ENCODE measurements at places on chromosomes 5 and 9.

DNA sequence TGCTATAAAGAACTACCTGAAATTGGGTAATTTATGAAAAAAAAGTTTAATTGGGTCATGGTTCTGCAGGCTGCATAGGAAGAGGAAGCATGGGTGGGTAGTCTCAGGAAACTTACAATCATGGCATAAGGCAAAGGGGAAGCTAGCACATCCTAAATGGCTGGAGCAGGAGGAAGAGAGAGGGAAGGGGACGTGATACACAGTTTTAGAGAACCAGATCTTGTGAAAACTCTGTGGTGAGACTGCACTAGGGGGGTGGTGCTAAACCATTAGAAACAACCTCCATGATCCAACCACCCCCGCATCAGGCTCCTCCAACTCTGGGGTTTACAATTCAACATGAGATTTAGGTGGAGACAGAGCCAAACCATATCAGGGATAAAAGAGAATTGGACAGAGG is 624.2 kb downstream of the PRR16 start:
- DNase-seq = peak; percentile 58

DNA sequence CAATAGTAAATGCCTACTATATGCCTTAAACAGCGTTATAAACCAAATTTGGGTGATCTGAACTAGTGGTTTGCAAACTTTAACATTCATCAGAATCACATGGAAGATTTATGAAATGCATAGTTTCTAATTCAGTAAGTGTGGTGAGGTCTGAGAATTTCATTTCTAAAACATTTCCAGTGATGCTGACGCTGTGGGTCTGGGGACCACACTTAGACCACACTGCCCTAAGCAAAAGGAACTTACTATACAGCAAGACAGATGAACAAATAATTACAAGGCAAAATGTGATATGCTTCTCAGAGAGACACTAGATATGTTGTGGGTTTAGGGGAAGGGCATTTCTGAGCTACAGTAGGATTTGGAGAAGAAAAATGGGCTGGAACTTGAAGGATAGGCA is 72.6 kb downstream of the OXCT1 start:
- no peak for DNase-seq

DNA sequence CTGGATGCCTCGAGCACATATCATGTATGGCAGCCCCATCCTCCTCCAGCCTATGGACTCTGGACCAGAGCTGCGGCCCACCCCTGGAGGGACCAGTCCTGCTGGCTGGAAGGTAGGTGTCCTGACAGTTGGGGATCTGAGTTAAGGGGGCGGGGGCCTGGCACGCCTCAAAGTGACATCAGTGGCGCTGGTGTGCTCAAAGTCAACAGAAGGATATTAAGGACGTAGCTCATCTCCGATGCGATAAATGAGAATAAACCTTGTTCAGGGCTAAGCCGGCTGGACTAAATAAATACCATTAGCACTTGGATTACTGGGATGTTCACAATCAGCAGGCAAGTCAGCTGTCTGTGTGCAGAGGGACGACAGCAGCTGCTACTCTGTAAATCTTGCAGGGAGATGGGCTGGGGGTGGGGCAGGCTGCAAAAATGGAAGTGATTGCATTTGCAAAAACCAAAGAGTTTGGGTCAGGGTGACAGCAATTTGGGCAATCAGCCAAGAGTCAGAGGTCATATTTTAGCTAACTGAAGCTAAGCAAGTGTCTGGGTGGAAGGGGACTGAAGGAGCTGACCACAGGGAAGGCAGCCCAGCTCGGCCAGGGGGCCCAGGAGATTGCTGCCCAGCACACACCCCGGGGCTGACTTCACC is 80.0 kb upstream of the LRRTM2 start:
- no peak for DNase-seq

- no peak for DNase-seq
Observed at GRCh38 chr5:83583859-83584258, 112.3 kb downstream of the VCAN start.

DNA sequence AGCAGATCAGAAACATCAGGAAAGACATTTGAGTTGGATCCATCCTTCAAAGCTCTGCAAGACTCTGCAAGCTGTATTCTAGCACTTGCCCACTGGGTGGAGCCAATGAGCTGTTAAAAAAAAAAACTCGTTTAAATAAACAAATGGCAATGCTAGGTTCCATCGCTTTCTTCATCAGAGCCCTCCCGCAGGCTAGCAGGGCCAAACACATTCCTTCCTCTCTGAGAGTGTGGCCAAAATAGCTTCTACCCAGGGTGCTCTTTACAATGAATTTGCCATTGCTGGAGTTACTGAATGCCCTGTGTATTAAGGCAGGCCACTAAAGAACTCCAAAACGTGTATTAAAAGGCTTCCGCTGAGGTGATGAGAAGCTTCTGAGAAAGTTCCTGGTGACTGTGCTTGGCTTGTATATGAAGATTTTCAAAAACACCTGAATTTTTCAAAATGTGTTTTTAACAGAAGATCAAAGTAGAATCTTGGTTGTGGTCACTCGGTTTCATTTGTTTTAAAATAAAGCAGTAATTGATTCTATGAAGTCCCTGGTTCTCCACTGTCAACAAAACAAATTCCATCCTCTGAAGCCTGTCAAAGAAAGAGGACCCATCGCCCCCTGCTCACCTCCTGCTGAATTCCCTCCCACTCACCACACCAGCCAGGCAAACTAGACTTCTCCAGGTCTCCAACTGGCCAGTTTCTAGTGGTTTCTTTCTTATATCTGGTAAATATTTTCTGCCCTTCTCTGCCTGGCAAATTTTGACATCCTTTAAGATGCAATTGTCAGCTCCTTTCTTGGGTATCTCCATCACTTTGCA is 36.5 kb upstream of the EQTN start:
- peak; percentile 53 for DNase-seq

DNA sequence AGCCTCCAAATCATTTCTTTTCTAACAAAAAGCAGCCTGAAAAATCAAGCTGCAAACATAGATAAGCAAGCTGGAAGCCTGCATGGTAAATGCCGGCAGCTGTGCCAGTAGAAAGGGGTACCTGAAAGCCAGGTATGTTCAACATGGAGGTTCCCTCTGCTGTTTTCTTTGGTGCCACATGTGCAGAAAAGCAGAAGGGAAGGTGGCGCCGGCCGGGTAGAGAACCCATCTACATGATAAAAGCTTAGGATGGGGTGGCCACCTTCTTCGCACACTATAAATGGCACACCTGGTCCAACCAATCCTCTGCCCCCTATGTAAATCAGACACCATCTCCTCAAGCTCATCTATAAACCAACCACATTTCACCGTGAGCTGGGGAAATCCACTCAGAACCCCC is 268.9 kb upstream of the IRX2 start:
- DNase-seq = no peak

- peak; percentile 64 for DNase-seq
Observed at GRCh38 chr5:147391781-147392180, 118.1 kb downstream of the DPYSL3 start.

DNA sequence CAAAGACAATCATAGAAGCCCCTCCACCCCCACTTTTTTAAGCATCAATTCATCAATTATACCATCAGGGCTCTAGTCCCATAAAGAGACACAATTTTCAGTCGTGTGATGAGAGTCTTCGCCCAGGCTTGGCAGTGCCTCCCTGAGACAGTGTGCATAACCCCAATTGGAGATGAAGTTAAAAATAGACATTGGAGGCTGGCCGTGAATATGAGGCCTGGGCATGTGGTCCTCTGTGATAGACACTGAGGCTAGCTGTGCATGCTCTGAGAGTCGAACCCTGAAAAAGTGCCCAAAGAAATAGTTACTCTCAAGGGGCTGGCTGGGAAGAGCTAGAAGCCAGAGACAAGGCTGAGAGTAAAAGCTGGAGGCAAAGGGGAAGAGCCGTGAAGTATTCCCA is 248.6 kb upstream of the NR4A3 start:
- DNase-seq = no peak

DNA sequence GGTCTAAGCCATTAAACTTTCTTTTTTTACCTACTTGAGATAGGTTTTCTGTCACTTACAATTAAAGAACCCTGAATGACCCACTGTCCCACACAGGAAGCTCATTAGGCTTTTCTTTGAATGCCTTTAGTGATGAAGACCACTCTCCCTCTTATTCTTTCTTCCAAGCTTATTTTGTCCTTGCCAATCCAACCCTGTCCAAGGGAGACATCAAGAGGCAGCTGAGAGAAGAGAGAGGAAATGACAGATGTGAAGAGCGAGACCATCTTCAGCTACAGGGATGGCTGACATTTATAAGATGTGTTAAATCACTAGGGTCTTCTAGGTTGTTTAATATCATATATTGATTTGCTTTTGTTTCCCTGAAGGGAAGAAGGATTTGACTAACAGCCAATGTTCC is 133.5 kb downstream of the FAM114A2 start:
- no peak for DNase-seq

- DNase-seq = no peak
Observed at GRCh38 chr5:8685704-8686103, 816.8 kb downstream of the MTRR start.

GRCh38 chr5:3226196-3226920 is 369.3 kb upstream of the IRX1 start:
- DNase-seq = no peak

- DNase-seq = no peak
Observed at GRCh38 chr5:123265551-123265950, 157.7 kb downstream of the CEP120 start.

- DNase-seq = no peak
Observed at GRCh38 chr9:89036383-89036782, 45.1 kb downstream of the S1PR3 start.

DNA sequence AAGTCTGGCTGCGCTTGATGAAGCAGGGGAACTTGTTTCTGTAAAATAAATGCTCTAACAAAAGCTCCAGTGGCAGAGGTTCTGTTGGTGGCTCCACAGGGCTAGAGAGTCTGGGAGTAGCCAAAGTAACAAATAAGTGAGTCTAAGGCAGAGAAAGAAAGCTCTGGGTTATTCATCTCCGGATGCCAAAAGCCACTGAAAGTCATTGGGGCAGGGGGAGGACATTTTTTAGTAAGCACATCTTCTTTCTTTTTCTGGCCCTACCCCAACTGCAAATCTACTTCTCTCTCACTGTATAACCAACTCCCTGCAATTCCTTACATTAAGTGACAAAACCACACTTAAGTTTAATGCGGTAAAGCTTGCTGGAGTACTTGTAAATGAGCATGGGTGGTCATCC is 141.6 kb downstream of the INSYN2B start:
- DNase-seq = no peak

- no peak for DNase-seq
Observed at GRCh38 chr5:160475864-160476438, 54.3 kb downstream of the PTTG1 start.

GRCh38 chr9:116870566-116870965 is 183.5 kb downstream of the TRIM32 start:
- DNase-seq = no peak

DNA sequence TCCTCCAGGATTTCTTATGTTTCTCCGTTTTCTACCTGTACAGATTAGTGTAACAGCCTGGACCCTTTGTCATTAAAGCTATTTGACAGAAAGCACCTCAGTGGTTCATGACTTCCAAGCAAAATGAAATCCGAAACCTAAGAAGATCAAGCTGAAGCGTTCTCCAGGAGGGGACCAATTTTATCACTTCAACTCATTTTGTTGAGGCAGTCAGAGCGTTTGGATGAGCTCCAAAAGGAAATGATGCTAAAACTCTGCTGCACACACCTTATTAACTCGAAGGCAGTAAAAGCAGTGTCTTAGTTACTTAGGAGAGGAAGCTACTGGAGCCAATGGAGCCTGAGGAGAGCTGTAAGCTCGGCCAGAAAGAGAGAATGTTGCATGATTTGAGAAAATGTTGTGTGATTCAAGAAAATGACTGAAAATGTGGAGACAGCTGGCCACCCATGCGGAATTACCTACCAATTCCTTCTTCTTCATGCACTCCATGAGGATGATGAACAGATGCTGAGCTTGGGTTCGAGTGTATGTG is 346.7 kb upstream of the KLF9 start:
- no peak for DNase-seq

- DNase-seq = no peak
Observed at GRCh38 chr9:28471261-28471660, 898.0 kb upstream of the C9orf72 start.

DNA sequence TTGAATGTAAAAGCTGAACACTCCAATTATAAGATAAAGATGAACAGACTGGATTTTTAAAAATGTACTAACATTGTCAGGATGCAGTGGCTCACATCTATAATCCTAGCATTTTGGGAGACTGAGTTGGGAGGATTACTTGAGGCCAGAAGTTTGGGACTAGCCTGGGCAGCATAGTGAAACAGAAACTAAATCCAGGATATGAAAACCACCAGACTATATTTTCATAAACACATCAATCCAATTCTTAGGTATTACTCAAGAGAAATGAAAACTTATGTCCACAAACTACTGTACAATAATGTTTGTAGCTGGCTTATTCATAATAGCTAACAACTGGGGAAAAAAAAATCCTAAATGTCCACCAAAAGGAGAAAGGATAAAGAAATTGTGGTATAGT is 26.8 kb upstream of the NAA35 start:
- no peak for DNase-seq

DNA sequence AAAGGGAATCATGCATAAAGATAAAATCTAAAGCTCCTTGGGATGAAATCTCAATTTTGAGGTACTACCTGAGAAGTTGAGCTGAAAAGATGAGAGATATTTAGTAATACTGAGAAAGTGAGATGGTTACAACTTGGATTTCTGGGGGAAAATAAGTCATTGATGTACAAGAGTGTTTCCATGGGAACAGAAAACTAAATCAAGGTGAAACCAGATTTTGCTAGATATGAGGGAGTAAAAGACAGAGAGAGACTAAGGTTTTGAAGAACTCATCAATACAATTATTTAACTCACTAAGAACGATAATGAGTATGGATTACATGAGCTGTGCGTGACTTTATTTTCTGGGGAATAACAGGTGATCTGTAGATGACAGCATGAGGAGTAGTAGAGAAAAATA is 10.2 kb upstream of the ST8SIA4 start:
- DNase-seq = no peak

DNA sequence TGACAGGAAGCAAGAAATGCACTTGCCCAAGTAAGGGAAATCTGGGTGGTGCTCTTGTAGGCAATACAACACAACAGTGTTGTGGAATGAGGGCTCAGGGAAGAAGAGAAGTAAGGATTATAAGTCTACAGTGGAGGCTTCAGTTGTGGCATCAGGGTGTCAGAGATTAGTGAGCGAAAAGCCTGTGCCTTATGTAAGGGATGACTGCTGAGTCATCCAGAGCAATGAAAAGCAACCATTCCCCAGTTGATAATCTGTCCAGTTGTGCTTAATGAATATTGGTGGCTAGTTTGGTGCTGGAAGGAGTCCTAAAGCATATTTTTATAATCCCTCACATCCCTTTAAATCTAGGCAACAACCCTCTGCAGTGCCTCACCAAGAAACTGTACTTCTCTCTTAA is 42.0 kb downstream of the FBXO38 start:
- no peak for DNase-seq

DNA sequence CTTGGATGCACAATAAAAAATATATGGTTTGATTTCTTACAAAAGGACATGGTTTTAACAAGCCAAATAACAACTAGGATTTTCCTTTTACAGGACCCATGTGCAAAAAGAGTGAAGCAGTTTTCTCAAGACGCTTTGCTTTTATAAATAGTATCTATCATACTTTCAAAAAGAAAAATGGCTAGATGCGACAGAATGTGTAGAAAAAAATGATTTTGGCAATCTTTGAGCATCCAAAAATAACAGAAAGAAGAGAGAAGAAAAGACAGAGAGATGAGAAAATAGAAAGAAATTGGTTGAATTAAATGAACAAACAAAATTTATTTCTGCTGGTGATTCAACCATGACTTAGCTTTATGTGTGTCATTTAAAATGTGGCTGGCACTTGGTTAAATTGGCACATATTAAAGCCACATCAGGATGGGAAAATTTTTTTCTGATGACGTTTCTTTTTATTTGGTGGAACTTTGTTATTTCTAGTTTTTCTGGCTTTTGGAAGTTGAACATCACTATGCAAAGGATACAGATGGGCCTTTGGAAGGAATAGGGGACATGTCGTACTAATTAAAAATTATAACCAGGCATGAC is 35.6 kb upstream of the NREP start:
- no peak for DNase-seq

All from AML-193 (cell line).